ENCODE measurements at places on chromosomes 5 and 9. TPM values are rescaled to one million over a fixed set of nuclear protein-coding genes. Genes with fewer than 3 reads are reported as not detected.

- no peak for DNase-seq
Observed at GRCh38 chr5:169850409-169850808, 129.9 kb downstream of the INSYN2B start.

DNA sequence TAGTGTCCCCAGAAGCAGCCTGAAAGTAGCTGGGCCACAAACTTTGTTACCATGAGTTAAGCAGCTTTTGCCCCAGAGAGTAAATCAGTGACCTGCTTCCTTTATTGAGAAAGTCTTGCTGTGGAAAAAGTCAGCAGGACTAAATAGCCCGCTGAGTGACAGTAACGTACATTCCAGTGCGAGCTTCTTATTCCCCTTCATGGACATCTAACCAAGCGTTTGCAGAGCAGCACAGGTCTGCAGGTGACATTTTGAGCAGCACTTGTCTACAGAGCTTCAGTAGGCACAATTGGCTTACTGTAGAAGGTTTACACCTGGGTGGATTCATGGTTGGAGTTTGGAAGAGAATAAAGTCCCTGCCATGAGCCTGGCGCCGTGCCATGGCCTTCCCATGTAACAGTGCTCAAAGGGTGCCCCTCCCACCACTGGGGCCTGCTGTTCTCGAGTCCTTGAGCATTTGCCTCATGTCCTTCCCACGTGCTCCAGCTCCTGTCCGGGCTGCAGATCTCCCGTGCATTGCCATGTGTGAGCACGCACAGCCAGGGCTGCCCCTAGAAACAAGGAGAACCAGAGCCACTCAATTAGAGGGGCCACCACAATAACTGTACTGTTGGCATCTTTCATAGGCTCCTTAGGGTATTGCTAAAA, 41.3 kb upstream of the GRHPR start:
- no peak for DNase-seq

- DNase-seq = no peak
Observed at GRCh38 chr5:169765176-169765996, 128.3 kb downstream of the DOCK2 start.

Gene ADAMTS19
- polyA plus RNA-seq = 0.02 TPM

All from lung (tissue), 17 donors.